Muscle of back (tissue), 13 donors: ENCODE measurements at places on chromosomes 7 and 10. TPM values are rescaled to one million over a fixed set of nuclear protein-coding genes. Genes with fewer than 3 reads are reported as not detected.

- no peak for DNase-seq
Measured at GRCh38 chr7:98470485-98471240, 69.8 kb upstream of the BAIAP2L1 start.

DNA sequence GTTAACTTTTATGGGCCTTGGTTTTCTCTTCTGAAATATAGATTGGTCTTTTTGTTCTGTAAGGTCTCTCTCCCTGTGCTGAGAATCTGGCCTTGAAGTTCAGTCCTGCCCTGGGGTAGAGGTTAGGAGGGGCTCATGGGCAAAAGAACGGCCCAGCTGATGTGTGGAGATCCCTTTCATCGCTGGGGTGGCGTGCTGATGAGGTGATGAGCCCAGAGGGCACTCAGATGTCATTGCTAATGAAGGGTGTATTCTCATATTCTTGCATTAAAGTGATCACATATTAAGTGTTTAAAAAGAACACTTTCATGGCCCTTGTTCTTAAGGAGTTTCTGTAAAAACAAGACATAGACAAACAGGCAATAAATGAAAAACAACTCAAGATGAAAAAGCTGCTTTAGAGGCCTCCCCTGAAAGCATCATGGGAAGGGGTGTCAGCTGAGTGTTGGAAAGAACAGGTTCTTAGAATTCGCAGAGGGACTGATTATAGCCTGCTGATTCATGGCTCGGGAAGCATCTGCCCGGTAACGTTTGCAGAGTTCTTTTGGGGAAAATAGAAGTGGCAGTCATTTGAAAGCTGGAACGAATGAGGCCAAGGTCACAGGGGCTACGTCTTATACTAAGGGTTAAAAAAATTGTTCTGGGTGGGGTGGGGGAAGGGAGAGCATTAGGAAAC lies 72.5 kb upstream of the GPR158 start:
- no peak for DNase-seq

- DNase-seq, result no peak
Measured at GRCh38 chr10:132571650-132572544, 34.3 kb downstream of the INPP5A start.

DNA sequence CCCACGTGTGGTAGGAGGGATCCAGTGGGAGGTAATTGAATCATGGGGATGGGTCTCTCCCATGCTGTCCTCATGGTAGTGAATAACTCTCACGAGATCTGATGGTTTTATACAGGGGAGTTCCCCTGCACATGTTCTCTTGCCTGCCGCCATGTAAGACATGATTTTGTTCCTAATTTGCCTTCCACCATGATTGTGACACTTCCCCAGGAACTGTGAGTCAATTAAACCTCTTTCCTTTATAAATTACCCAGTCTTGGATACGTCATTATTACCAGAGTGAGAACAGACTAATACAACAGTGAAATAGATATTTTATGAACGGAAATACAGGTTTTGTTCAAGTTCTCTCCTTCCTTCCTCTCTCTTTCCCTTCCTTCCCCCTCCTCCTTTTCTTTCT lies 15.8 kb downstream of the CALD1 start:
- DNase-seq, result no peak

The PIK3AP1 gene
- polyA plus RNA-seq, result 2.7 TPM
